ENCODE measurements at places on chromosomes 5 and 9.

GRCh38 chr5:138032572-138033385 is at the start of gene FAM13B:
Gene FAM13B (minus strand): TSS chr5:138033079. CDS start chr5:138019111, 13,968 bp downstream.
- peak; percentile 54 for DNase-seq

GRCh38 chr5:141637123-141637766 is 448 bp downstream of the RELL2 start:
- no peak for DNase-seq

GRCh38 chr9:24939109-24939850 is 393.6 kb upstream of the IZUMO3 start:
- DNase-seq = no peak

DNA sequence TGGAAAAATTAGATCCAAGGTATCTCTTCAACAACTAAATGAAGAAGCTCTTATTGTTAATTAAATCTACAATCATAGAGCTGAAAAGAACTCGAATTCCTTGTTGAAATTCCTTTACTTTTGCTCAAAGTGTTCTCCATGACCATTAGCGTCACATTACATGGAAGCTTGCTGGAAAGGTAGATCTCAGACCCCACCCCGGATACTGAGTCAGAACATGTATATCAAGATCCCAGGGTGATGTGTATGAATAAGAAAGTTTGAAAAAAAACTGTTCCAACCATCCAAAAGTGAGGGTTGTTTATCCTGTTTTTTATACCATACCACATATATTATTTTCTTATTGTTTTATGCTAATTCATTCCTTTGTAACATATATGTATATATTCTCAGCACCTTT is 237.1 kb upstream of the PUM3 start:
- no peak for DNase-seq

DNA sequence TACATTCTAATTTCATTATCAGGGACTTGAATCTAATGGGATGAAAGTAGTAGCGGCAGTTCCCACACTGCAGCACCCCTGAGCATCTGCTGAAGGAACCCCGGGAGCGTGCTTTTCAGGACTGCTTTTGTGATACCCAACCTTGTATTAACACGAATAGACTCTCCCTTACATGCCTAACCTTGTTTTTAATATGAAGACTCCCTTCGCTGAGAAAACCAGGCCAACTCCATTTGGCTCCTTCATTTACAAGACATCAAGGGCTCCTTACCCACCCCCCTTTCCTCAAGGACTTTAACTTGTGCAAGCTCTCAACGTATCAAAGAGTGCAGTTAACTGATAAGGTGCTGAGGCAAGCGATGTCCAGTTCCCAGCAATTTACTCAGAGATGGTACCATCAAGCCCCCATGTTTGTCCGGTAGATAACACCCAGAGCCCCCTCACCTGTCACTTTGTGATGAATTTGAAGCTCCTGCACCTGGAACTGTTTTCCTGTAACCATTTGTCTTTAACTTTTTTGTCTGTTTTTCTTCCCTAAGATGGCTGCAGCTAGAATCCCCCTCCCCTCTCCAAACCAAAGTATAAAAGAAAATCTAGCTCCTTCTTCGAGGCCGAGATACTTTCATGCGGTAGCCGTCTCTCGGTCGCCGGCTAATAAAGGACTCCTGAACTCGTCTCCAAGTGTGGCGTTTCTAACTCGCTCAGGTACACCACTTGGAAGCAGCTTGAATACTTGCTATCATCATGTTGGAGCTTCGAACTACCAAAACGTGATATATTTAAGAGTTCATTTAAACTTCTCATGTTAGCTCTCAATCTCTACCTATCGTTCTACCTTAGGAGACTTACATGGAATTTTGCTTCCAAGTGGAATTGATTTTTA is 10.7 kb downstream of the HNRNPH1 start:
- DNase-seq = no peak

DNA sequence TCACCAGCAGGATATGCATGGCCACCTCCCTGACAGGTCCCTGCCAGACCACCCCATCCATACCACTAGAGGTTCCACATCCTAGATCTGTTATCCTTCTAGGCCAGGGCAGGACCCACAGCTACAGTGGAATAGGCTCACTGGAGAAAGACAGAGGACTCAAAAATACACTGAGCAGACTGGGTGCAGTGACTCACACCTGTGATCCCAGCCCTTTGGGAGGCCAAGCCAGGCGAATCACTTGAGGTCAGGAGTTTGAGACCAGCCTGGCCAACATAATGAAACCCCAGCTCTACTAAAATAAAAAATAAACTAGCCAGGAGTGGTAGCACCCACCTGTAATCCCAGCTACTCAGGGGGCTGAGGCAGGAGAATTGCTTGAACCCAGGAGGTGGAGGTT is 56.5 kb upstream of the TESK1 start:
- DNase-seq = no peak

DNA sequence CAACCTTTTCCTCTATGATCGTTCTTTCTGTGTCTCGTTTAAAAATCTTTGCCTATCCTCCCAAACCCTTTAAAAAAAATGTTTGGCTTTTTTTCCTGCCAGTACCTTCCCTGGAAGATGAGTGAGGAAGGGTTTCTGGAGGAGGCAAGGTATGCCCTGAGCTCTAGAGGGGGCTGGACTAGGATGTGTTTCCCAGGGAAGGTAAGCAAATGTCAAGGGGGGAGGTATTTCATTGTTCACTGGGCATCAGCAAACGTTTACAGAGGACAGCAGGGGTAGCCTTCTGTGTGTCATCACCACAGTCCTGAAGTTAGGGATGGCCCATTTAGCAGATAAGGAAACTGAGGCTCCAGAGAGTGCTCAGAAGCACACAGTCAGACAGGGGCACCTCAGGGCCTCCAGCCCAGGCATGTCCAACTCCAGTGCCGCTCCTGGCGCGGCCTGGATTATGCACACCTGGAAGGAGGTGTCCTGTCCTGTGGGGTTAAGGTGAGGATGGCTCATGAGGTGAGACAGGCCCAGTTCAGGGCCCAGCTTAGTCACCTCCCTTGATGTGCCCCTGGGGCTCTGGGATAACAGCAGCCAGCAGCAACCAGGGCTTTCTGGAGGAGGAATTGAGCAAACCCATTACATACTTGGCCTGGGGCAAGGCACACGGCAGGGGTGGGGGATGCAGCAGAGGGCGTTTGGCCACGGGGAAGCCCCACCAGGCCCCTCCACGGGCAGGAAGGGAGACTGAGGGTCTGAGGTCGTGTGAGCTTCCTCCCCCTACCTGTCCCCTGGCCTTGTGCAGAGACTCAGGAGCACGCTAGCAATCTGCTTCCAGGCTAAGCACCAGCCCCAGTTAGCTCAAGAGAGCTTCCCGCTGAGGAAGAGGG is 100.3 kb upstream of the LMX1B start:
- no peak for DNase-seq

GRCh38 chr5:147189109-147189424 is 45.8 kb upstream of the STK32A start:
- no peak for DNase-seq

DNA sequence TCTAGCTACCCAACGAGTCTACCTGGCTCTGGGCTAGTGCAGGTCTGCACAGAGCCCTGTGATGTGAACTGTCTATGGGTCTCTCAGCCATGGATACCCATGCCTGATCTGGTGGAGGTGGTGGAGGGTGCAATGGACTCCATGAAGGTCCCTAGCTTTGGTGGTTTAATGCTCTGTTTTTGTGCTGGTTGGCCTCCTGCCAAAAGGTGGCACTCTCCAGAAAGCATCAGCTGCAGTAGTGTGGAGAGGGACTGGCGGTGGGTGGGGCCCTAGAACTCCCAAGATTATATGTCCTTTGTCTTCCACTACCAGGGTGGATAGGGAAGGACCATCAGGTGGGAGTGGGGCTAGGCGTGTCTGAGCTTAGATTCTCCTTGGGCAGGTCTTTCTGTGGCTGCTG is 290.1 kb downstream of the AGTPBP1 start:
- DNase-seq = no peak

DNA sequence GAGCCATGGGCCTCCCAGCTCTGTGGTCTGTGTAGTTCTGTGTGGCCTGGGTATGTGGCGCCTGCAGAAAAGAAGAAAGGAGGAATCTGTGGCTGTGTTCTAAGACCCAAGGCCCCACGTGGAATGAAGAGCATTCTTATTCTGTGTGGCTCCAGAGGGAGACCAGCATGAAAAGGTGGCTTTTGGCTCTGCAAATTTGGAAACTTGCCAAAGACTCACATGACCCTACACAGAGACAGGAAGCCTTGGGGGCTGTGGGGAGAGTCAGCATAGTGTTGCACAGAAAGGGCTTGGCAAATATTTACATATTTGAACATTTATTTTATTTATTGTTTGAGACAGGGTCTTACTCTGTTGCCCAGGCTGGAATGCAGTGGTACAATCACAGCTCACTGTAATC is 193.3 kb downstream of the TMEM38B start:
- no peak for DNase-seq

- no peak for DNase-seq
These were observed 18.2 kb downstream of the TSPAN17 start for GRCh38 chr5:176665517-176665916.

DNA sequence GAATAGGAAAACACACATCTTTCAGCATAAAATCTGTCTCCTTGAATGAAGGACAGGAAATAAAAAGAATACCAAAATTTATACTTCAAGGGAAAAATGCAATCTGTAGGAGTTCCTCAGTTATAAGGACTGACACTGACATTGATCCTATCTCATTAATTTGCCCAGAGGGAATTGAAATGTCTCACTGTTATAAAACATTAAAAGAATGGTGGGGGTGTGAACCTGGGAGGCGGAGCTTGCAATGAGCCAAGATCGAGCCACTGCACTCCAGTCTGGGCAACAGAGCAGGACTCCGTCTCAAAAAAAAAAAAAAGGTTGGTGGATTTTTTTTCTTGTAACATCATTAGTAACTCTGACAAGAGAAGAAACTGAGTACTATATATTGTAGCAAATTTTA is 60.8 kb downstream of the TTLL11 start:
- DNase-seq = no peak

- DNase-seq = no peak
These were observed 63.1 kb upstream of the ASS1 start for GRCh38 chr9:130381660-130382059.

- peak; percentile 67 for DNase-seq
These were observed 297.9 kb upstream of the PTGER4 start for GRCh38 chr5:40381676-40382363.

- peak; percentile 57 for DNase-seq
These were observed at the start of gene UAP1L1 for GRCh38 chr9:137077010-137077747. Gene UAP1L1 (plus strand): TSS chr9:137077517. CDS start chr9:137077533, 16 bp downstream.

- no peak for DNase-seq
These were observed 210.6 kb downstream of the CAAP1 start for GRCh38 chr9:26682041-26682440.

- DNase-seq = no peak
These were observed 3.5 kb downstream of the RFESD start for GRCh38 chr5:95649842-95650620.

DNA sequence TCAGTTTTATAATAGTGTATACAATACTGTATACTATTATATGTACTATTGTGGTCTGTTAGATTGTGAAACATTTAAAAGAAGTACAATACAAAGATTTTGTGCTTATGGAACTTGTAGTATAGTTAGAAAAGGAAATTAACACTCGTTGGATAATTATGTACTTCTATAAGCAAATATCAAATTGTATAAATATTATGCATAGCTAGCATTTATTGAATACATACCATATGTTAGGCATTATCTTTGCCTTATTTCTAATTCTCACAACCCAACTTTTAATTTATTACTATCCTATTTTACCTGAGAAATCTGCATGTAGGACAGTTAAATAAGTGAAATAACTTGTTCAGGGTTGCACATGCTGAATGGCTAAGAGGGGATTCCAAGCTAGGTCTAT is 37.5 kb downstream of the RAB3C start:
- no peak for DNase-seq

DNA sequence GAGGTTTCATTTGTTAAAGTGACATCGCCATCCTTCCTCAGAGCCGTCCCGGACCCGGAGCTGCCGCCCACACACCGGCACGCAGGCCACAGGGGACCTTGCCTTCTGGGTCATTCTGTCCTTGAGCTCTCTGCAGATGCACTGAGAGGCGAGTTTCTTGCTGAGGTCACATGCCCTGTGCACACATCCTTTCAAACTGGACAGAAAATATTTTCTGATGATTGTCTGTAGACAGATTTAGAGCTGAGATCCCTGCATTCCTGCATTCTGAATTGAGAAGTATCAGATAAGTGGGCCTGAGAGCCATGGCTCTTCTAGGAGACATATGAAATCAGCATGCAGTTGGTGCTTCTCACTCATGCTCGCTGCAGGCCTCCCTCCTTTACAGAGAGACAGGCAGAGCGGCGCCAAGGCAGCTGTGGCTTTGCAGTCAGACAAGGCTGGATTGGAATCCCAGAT is 25.4 kb downstream of the BOD1 start:
- DNase-seq = no peak

DNA sequence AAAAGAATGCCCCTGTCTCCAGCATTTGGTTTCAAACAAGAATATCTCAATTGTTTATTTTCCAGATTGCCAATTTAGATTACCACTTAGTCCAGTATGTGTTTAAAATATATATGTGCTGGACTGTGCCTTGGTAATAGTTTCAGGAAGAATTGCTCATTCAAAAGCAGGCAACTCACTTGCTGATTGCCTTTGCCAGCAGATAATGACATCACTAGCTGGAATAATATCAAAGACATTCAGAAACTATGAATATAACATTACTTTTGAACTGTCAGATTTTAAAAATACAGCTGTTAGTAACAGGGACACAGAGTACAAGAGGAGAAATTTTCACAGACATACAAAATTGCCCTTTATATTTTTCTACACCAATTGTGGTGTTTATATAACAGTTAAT is 96.0 kb upstream of the ITGA2 start:
- peak; percentile 86 for DNase-seq

DNA sequence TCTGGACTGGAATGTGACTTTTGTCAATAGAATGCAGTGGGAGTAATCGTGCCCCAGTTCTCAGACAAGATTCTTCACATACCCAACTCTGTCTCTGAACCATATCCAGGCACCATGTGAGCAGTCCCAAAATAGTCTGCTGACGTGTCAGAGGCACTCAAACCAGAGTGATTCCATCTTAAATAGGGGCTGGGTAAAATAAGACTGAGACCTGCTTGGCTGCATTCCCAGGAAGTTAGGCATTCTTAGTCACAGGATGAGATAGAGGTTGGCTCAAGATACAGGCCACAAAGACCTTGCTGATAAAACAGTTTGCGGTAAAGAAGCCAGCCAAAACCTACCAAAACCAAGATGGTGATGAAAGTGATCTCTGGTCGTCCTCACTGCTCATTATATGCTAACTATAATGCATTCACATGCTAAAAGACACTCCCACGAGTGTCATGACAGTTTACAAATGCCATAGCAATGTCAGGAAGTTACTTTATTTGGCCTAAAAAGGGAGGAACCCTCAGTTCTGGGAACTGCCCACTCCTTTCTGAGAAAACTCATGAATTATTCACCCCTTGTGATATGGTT is 16.9 kb upstream of the PLCXD3 start:
- DNase-seq = peak; percentile 83

DNA sequence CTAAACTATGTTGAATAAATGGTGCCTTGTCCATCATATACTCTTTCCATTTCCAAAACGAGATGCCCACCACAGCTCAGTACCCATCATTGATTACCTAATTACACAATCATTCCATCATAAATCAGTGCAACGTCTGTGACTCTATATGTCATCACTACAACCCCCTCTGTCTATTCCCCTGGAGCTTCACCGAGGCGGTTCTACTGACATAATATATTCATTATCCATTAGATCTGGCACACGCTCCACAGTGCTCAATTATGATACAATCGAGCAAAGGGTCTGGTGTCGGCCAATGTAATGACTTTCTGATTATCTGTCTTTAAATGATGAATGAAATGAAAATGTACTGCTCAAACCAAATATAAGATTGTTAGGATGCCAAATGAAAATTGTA is 1737.7 kb upstream of the WWC1 start:
- no peak for DNase-seq

GRCh38 chr9:3240656-3241268 is 285.0 kb downstream of the RFX3 start:
- peak; percentile 65 for DNase-seq

GRCh38 chr9:7907551-7908337 is 108.2 kb upstream of the DMAC1 start:
- no peak for DNase-seq
